Glutamatergic neuron (in vitro differentiated cells): ENCODE measurements at places on chromosomes 1 and 21. TPM values are rescaled to one million over a fixed set of nuclear protein-coding genes. Genes with fewer than 3 reads are reported as not detected.

GRCh38 chr1:246609632-246610031 lies 43.4 kb downstream of the CNST start:
- no peak for DNase-seq
- no peaks in the 10 kb centered on the region for H3K4me1 ChIP-seq
- no peak overlapping the region for H3K27ac ChIP-seq

- H3K27me3 ChIP-seq: peaks cover 3% of the 10 kb centered on the region
- H3K4me1 ChIP-seq: peaks cover 9% of the 10 kb centered on the region
- no peak for DNase-seq
- H3K4me3 ChIP-seq: no peak overlapping the region
These were observed 10.0 kb upstream of the AGPAT3 start for GRCh38 chr21:43854773-43855633.

GRCh38 chr21:18467715-18468114 lies 64.1 kb upstream of the TMPRSS15 start:
- H3K36me3 ChIP-seq: no peaks in the 10 kb centered on the region
- peaks cover 3% of the 10 kb centered on the region for H3K4me1 ChIP-seq
- peaks cover 2% of the 10 kb centered on the region for H3K27me3 ChIP-seq
- H3K27ac ChIP-seq: no peak overlapping the region

DNA sequence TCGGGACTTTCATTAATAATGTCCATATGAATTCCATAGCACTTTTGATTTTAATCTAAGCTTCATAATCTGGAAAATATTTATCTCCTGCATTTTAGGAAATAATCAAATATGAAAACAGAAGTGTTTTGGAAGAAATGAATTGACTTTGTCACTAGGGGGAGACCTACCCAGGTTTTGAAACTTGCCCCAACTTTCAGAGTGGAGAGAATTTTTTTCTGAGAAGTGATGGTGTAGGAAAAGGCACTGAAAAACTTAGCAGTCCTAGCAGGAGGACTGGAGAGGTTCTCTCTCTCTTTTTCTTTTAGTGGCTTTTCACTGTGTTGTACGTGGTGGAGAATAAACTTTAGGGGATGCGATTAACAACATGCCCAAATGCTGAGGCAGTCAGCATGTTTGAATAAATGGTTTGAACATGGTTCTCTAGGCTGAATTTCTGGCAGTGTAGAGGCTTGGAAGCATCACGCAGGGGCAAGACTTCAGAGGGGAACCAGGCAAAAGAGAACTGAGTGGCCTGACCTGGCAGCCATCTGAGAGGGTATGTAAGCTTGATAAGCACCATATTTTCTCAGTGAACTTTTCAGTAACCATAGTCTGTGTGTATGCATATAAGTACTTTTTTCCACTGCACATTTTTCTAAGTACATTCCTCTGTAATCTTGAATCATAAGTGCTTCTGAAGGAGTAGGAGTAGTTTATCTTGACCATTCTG lies 68.3 kb upstream of the NEK7 start:
- H3K27ac ChIP-seq: no peak overlapping the region
- H3K4me1 ChIP-seq: no peaks in the 10 kb centered on the region
- H3K4me3 ChIP-seq: no peak overlapping the region
- no peak for DNase-seq
- no peaks in the 10 kb centered on the region for H3K27me3 ChIP-seq

GRCh38 chr1:44072204-44072603 lies 40.9 kb upstream of the SLC6A9 start:
- no peaks in the 10 kb centered on the region for H3K4me1 ChIP-seq
- H3K27me3 ChIP-seq: peaks cover 6% of the 10 kb centered on the region
- H3K4me3 ChIP-seq: no peak overlapping the region
- DNase-seq: no peak

GRCh38 chr1:82091729-82092128 lies 291.0 kb downstream of the ADGRL2 start:
- H3K4me1 ChIP-seq: no peaks in the 10 kb centered on the region
- DNase-seq: no peak
- H3K4me3 ChIP-seq: no peak overlapping the region

- no peak for DNase-seq
- H3K27ac ChIP-seq: no peak overlapping the region
- H3K36me3 ChIP-seq: no peaks in the 10 kb centered on the region
- no peak overlapping the region for H3K4me3 ChIP-seq
- H3K4me1 ChIP-seq: peaks cover 20% of the 10 kb centered on the region
These were observed 1.6 kb upstream of the STUM start for GRCh38 chr1:226546926-226547325.

DNA sequence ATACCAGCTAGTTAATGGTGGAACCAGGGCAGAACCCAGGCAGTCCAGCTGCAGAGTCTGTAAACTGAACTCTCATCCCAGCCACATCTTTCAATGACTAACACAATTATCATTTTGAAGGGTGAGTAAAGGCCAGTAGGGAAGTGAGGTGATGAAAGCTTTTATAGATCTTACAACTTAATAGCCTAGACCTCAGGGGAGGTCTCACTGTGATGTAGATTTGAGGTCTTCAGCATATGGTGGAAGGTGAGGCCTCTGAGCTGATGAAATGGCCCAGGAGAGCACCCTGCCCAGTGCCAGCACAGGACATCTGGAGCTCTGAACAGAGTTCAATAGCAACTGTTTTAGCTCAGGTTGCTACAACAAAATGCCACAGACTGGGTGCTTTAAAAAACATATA lies 44.8 kb upstream of the POU2F1 start:
- no peaks in the 10 kb centered on the region for H3K36me3 ChIP-seq
- H3K4me1 ChIP-seq: no peaks in the 10 kb centered on the region
- H3K27ac ChIP-seq: no peak overlapping the region
- DNase-seq: no peak

- DNase-seq: no peak
- no peaks in the 10 kb centered on the region for H3K4me1 ChIP-seq
- no peaks in the 10 kb centered on the region for H3K36me3 ChIP-seq
- no peaks in the 10 kb centered on the region for H3K27me3 ChIP-seq
- no peak overlapping the region for H3K4me3 ChIP-seq
These were observed 62.6 kb downstream of the ABL2 start for GRCh38 chr1:179166663-179167417.

The LRRC39 gene
- 2.1 TPM for total RNA-seq

DNA sequence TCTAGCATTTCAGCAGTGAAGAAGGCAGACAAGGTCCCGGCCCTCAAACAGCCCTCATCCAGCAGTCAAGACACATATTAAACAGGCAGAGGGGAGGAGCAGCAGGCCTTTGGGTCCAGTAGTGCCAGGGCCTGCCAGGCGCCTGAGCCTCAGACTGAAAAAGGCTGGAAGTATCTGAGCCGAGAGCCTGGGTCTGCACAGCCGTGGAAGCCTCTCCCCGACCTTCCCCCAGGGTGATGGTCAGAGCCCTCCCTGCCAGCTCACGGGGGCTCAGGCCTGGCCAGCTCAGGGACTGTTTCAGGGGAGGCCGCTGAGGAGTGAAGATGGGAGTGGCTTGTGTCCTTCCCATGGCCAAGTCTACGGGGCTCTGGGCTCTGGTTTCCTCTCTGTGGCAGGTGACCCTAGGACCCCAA lies 565.2 kb downstream of the PTPRU start:
- peaks cover 10% of the 10 kb centered on the region for H3K4me1 ChIP-seq
- H3K27me3 ChIP-seq: peaks cover 5% of the 10 kb centered on the region
- H3K4me3 ChIP-seq: no peak overlapping the region
- no peak for DNase-seq

- H3K36me3 ChIP-seq: peaks cover 5% of the 10 kb centered on the region
- no peak overlapping the region for H3K27ac ChIP-seq
- peaks cover 4% of the 10 kb centered on the region for H3K27me3 ChIP-seq
- DNase-seq: no peak
- peaks cover 16% of the 10 kb centered on the region for H3K4me1 ChIP-seq
- no peak overlapping the region for H3K4me3 ChIP-seq
These were observed 599.0 kb downstream of the KIF26B start for GRCh38 chr1:245753807-245754206.

The MPZ gene
- total RNA-seq: 16.4 TPM

DNA sequence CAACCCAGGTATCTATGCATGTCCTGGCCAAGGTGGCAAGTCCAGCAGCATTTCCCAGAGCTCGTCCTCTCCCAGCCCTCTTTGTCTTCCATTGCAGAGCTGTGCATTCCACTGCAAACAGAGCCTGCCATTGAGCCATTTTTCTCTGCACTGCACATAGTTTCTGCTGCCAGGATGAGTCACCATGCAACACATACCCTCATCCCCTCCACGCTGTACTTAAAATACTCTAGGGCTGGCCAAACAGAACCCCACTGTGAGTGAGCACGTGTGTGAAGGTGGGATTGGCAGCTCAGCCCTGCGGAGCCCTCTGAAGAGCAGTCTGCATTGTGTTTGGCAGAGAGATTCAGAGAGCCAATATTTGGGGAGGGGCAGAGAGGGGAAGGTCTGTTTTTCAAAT lies 3.9 kb upstream of the ATP1B1 start:
- peaks cover 10% of the 10 kb centered on the region for H3K27me3 ChIP-seq
- no peak for DNase-seq
- H3K27ac ChIP-seq: no peak overlapping the region
- H3K36me3 ChIP-seq: peaks cover 5% of the 10 kb centered on the region
- no peak overlapping the region for H3K4me3 ChIP-seq

DNA sequence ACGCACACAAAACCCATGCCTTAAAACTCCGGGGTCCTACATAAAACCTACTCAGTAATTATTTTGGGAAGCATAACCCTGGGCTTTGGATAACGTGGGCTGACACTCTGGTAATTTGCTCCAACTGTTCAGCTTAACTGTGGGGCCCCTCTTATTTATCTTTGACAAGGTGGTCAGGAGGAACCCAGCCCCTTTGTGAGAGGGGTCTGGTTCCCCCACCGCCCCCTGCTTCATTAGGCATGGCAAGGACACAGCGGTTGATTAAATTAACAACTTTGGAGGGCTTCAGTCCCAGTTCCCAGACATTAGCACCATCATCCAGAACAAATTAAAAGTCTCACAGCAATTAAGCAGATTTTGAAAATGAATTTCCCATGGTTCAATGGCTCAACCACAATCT lies 14.7 kb downstream of the WLS start:
- no peaks in the 10 kb centered on the region for H3K27me3 ChIP-seq
- H3K36me3 ChIP-seq: no peaks in the 10 kb centered on the region
- no peak overlapping the region for H3K4me3 ChIP-seq
- no peak for DNase-seq
- H3K4me1 ChIP-seq: no peaks in the 10 kb centered on the region

DNA sequence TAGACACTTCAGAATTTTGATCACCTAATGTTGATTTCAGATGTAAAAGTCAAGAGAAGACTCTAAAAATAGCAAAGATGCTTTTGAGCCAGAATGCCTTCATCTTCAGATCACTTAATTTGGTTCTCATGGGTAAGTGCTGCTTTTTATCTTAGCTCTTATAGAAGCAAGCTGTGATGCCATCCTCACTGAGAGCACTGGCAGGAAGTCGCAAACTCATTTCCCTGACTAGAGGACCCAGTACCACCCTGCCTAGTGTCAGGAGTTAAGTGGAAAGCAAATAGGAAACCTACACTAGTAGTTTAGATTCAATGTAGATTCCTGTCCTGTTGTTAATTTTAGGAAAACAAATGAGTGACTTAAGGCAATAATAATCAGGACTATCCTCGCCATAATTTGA lies 12.1 kb downstream of the IFNAR2 start:
- H3K36me3 ChIP-seq: peaks cover 4% of the 10 kb centered on the region
- H3K4me3 ChIP-seq: no peak overlapping the region
- DNase-seq: no peak
- H3K4me1 ChIP-seq: no peaks in the 10 kb centered on the region
- H3K27ac ChIP-seq: no peak overlapping the region
- H3K27me3 ChIP-seq: no peaks in the 10 kb centered on the region

DNA sequence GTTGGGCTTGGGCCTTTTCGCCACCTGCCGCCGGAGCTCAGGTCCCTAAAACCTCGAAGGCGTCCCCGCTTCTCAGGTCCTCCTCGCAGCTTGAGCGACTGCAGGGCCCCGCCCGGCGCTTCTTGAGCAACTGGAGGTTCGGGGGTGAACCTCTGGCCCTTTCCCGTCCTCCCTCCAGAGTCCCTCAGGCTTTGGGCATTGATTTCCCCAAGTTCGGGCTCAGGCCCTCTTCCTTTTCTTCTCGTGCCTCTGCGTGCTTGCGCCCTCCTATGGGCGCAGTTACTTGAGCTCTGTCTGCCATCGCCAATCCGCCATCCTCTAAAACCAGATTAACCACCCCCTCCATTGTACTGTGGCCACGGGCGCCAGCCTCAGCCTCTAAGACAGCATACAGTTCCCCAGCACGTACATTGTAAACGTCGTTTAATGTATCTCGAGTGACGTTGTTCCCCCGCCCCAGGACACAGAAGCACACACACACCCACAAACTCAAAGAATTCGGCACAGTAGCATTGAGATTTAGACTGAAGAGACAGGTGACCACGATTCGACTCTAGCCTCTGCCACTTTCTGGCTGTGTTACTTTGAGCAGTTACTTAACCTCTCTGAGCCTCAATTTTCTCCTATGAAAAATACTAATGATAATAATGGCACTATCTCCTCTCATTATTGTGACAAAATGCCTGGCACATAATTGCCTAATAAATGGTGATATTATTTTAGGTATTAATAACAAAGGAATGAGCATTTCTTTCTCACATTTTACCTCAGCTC lies 22.6 kb downstream of the BTG2 start:
- H3K27me3 ChIP-seq: peaks cover 15% of the 10 kb centered on the region
- H3K4me3 ChIP-seq: peak overlapping the region; percentile 94
- H3K27ac ChIP-seq: peak overlapping the region; percentile 97
- no peaks in the 10 kb centered on the region for H3K36me3 ChIP-seq
- DNase-seq: peak; percentile 47

The RIMKLA gene
- 4.1 TPM for total RNA-seq

- no peaks in the 10 kb centered on the region for H3K36me3 ChIP-seq
- H3K4me1 ChIP-seq: peaks cover 20% of the 10 kb centered on the region
- DNase-seq: no peak
- H3K27ac ChIP-seq: no peak overlapping the region
- peaks cover 9% of the 10 kb centered on the region for H3K27me3 ChIP-seq
These were observed 66.3 kb downstream of the TAS1R2 start for GRCh38 chr1:18793164-18793563.

DNA sequence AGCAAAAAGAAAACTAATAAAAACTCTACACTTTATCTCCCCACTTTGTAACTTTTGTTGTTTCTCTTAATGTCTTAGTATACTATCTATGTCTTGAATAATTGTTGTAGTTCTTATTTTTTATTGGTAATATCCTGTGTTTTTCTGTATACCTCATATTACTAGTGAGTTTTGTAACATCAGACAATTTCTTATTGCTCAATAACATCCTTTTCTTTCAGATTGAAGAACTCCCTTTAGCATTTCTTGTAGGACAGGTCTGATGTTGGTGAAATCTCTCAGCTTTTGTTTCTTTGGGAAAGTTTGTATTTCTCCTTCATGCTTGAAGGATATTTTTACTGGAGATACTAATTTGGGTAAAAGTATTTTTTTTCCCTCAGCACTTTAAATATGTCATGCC lies 79.8 kb upstream of the LRRC8B start:
- no peak overlapping the region for H3K4me3 ChIP-seq
- H3K36me3 ChIP-seq: no peaks in the 10 kb centered on the region
- H3K27ac ChIP-seq: no peak overlapping the region
- DNase-seq: no peak
- no peaks in the 10 kb centered on the region for H3K4me1 ChIP-seq
